ELR (cell line): ENCODE measurements at places on chromosomes 7 and 10.
A peak's percentile ranks its signal among the peaks of the same experiment; 100 is the strongest.

DNA sequence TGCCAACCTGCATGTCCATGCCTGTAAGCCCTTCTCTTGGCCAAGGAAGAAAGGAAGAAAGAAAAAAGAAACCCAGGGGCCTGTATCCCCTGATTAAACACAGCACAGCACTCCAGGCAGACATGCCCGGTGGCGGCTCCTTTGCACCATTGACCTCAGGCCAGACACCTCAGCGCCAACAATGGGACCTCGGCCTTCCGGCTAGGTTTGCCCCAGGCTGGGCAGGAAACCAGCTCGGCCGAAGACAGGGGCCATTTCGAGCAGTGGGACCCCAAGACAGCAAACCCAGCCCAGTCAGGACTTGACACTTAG lies 2.8 kb downstream of the HOXA10 start:
- DNase-seq = peak; percentile 86

- no peak for DNase-seq
These were observed 57.1 kb downstream of the AMPH start for GRCh38 chr7:38574086-38574485.

GRCh38 chr10:70378122-70378521 lies 4.3 kb downstream of the LRRC20 start:
- DNase-seq = peak; percentile 98

GRCh38 chr10:29119374-29119773 lies 169.5 kb upstream of the LYZL1 start:
- DNase-seq = peak; percentile 21

DNA sequence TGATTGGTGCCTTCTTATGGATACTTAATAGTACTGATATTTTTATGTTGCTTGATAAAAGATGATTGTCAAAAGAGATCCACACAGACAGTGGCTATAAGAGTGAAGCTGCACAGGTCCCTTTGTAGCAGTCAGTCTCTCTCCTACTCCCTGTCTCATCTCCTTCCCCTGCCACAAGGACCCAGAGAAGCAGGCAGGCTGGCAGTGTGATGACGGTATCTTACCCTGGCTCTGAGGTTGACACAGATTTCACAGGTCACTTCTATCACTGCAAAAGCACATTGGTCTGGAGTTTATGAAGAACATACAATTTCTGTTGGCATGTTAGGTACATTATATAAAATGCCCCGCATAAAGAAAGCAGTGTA lies 64.4 kb upstream of the AHR start:
- DNase-seq = peak; percentile 47

- DNase-seq = peak; percentile 11
These were observed 54.0 kb downstream of the GSDME start for GRCh38 chr7:24703296-24703695.

DNA sequence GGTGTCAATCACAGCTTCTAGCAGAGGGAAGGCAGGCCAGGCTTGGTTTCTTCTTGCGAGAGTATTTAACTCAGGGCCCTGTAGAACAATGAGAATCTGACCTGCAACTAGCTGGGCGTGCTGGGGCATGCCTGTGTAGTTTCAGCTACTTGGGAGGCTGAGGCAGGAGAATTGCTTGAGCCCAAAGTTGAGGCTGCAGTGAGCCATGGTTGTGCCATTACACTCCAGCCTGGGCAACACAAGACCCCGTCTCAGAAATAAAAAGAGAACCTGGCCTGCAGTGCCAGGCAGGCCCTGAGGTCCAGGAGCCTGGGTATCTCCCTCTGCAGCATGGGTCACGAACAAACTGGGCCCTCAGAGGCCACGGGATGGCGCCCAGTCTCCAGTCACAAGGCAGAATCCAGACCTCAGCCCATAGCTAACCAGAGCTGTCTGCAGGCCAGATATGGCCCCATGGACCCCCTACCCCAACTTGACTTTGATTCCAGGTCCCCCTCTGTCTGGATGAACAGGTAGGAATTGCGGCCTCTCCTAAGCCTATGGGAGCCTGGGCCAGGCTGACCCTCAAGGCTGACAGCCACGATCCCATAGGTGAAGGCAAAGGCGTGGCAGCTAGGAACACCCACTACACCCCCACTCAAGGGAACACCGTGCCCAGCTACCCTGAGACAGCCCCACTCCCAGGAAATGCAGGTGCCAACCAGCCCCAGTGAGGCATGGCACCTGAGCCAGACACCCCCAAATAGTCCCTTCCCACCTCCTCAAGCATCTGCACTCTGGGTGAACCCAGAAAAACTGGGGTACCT lies 102.7 kb upstream of the TNRC18 start:
- peak; percentile 60 for DNase-seq

- DNase-seq = no peak
These were observed 16.1 kb downstream of the TAS2R41 start for GRCh38 chr7:143493751-143494150.

DNA sequence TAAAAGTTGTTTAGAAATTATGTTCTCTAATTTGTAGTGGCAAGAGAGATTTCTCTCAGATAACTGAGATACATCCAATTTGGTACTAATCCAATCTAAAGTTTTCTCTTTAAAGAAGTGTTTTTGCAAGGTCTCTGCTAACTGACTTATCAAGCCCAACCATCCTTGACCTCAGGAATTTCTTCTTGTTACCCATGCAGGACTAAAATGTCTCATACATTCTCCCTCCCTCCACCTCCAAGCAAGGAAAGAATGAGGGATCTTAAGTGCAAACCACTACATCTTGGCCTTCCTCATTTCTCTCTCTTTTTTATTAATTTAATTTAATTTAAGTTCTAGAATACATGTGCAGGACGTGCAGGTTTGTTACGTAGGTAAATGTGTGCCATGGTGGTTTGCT lies 12.8 kb downstream of the NRAP start:
- no peak for DNase-seq

GRCh38 chr10:118047157-118047719 lies 497 bp upstream of the RAB11FIP2 start:
- DNase-seq = no peak

DNA sequence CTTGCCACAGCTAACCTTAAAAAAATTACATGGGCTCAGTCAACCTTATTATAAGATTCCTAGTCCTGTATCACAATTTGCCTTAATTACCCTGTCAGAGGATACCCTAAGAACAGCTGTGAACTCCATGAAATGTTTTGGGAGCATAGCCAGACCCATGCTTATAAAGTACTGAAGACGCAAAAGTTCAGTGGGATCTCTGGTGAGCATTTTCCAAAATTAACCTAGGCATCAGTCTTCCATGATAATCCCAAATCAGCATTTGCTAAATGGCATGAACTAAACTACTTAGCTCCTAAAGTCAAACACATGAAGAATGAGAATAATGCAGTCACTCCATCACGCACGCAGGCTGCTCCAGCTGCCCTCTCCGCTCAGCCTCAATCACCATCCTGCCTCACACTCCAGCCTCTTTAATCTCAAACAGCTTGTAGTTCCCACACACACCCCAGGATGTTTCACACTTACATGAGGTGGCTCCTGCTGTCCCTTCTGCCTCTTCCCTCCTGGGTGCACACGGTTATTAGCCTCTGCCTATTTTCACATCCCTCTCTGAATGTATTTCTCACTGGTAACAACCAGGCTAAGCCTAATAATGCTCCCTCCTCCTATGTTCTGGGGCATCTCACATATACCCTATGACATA lies 15.3 kb downstream of the IGF2BP3 start:
- DNase-seq = no peak

DNA sequence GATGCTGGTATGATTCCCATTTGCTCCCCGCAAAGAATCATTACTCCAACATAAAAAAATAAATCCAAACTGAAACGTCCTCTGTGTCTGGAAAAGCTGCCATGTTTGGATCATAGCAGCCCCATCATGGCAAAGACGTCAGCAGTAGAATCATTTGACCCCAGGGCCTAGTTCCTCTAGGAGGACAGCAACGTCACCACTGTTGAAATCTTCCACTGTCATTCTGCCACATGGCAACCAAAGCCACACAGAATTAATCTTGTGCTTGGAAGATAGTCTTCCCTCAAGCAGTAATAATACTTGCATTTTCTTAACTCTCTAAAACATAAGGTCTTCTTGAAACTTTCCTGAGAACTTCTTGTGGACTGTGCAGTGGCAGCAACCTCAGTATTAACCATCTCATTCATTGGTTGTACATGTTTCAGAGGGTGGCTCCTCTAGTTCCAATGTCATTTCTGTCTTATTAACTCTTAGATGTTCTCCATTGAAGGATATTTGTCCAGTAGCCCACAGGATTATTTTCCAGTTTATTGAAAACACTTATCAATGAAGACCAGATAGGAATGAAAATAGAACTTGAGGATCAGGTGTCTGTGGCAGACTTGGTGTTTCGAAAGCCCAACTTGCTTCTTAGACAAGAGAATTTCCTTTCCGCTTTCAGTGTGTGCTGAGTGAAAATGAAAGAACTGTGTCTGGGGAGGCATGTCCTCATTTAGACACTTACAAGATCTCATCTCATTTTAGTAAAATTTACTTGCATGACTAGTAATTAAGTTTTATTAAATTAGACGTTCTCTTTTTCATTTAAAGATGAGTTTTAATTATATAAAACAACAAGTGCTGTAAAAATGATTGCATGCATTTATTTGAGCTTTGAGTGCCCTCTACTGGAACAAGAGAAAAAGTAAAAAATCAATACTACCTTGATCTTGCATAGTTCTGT lies 28.9 kb upstream of the INHBA start:
- DNase-seq = peak; percentile 55

GRCh38 chr7:82521906-82522445 lies 78.4 kb upstream of the CACNA2D1 start:
- no peak for DNase-seq

- no peak for DNase-seq
These were observed 113.2 kb downstream of the SND1 start for GRCh38 chr7:127765150-127765549.

- DNase-seq = peak; percentile 56
These were observed 34.1 kb downstream of the LRRC20 start for GRCh38 chr10:70348228-70348850.

DNA sequence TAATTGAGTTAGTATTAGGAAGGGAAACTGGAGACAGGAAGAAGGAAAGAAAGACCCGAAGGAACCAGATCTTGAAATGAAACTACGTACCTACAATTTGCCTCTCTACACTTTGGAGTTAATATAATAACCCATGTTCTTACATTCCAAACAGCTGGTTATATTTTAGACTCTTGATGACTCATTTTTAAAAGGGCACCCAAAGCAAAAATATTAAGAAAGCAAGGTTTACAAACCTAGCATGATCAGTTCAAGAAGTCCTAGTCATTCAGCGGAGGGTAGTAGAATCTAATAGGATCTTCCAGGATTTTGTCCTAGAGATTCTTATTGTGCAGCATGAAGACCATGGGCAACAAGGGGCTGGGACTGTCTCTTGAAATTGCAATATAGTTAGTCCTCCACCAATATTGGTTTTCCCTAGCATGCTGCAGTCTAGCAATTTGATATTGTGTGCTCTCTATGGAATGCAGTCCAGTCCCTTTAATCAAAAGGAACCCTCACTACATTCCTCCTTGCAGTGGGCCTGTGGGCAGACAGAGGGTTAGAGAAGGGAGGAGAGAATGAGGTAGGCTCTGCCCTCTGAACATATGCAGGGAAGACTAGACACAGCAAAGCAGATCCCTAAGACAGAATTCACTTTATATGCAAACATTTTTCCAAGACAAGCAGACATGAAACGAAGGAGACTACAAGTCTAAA lies 230.3 kb downstream of the INHBA start:
- no peak for DNase-seq

- peak; percentile 62 for DNase-seq
These were observed 731.8 kb downstream of the PHTF2 start for GRCh38 chr7:78530351-78530750.

DNA sequence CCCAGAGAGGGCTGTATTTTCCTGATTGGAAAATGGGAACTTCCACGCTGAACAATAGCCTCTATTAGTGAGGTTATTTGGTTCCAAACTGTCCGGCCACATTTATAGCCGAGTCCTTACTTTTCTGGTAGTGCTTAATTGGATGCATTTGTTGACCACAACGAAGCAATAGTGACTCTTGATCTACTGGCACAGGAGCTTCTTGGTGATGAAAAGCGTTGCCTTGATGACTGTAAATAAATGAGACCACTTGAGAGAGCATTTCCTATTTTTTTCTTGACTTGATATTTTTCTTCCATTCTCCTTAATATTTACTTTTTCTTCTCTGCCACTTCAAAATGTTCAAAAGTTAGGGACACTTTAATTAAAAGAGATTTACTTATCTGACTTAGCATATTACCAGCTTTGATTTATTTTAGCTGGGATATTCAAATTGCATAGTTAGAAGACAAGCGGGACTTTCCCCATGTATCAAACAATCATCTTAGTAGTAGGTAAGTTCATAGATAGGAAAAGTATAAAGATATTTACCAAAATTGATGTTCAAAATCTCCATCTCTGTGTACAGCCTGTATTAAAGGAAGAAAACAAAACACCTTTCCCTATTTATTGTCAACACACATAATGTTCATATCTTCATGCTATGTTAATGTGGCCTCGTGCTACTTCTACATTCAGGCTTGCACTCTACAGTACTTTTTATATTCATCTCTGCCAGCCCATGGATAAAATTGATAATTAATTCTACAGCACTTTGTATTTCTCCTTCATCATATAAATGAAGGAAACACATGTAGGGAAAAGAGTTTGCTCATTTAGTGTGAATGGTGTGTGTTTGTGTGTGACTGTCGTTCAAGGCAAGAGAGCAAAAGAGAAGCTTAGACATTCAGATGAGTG lies 5.1 kb upstream of the SP8 start:
- DNase-seq = no peak

DNA sequence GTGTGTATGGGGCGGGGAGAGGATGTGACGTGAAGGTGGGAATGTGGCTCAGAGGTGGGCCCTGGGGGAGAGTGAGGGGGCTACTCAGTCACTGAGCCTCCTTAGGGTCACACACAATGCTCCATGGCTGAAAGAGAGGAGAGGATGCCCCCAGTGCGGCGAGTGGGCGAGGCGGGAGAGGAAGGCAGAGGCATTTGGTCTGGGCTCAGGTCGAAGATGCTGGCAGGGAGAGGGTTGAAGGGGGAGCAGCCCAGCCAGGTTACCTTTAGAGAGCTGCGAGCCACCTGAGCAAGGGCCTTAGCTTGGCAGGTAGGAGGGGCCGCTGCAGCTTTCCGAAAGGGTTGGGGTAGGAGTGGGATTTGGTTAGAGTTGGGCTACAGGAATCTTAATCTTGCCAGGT lies 4.7 kb upstream of the LOXL4 start:
- no peak for DNase-seq

GRCh38 chr10:113347508-113347907 lies 205.3 kb upstream of the HABP2 start:
- no peak for DNase-seq

DNA sequence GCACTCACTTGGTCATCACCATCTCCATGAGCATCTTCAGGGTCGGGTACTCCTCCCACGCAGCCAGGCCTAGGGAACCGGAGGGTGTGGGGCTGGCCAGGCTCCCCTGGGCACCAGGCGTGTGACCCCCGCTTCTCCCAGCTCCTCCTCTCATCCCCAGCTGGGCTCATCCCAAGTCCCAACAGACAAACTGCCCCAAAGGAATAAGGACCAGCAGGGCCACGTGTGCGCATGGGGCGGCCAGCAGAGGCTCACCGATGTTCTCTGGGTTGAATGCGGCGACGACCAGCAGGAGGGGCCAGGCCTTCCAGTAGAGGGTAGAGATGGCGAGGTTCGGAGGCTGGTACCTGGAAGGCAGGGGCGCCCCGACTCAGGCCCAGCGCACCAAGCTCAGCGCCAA lies 14.9 kb downstream of the INTS1 start:
- DNase-seq = no peak

- no peak for DNase-seq
These were observed 113.7 kb downstream of the LHPP start for GRCh38 chr10:124575107-124576035.

- no peak for DNase-seq
These were observed 75.5 kb downstream of the HIPK2 start for GRCh38 chr7:139702313-139702731.
